ENCODE measurements at places on chromosomes 12 and 14.

DNA sequence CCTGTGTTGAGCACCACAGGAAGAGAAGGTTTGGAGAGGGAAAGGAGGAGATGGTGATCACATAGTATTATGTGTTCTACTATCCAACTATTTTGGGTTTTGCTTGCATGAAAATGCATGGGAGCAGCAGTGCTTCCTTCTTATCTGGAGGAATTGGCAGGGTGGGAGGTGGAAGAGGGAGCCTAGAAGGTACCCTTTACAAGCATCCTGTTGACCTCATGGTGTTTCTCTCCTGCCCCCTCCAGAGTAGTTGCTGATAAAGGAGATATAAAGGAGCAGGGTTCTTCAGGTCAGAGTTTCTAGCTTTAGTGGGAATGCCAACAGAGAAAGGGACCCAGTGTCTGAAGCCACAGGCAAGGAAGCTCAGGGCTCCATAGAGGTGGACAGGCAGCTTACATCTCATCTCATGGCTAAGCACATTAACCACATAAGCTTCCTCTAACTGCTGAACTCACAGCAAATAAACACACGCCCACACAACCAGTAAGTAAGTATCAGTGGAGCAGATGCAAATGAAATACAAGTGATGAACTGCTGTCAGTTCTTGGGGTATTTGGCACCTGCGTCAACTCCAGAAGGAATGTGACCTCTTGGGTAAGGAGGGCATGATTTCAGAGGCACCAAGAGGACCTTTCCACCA lies 174.2 kb upstream of the SLC38A2 start:
- peak; percentile 7 for DNase-seq

GRCh38 chr12:94192506-94192905 lies 44.1 kb downstream of the PLXNC1 start:
- no peak for DNase-seq

DNA sequence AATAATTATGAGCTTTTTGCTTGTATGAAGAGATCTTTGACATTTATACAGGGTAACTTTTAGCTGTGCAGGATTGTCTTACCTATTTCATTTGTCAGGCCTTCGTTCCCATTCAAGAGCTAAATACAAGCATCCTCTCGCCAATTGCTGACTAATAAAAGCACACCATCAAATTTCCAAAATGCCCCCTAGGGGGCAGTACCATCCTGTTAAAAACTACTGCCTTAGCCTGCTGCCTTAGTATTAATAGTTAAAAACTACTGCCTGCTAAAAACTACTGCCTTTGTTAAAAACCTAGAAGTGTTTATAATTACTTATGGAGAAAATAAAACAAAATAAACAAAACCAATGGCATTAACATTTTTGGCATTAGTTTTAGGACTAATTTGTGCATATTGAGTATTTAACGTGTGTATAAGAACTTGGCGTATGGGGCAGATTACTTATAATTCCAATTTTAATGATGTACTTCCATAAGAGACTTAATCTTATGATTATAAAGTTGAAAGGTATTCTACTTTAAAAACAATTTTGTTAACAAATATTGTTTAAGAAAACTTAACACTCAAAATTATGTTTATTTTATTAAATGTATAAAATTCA lies 3.0 kb upstream of the IFI27L2 start:
- DNase-seq: peak; percentile 85

DNA sequence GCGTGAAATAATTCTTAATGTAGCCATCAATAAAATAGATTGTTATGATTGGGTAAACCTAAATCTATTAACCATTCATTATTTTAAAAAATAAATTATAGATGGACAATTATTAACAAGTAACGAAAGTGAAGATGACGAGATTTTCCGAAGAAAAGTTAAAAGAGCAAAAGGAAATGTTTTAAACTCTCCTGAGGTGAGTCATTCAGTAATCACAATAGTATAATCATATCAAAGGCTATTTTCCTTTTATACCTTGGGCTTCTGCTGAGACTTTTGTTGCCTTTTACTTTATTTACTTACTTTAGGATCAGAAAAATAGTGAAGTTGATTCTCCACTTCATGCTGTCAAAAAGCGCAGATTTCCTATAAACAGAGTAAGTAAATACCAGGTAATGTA lies 45.6 kb downstream of the FANCM start:
- DNase-seq: no peak

DNA sequence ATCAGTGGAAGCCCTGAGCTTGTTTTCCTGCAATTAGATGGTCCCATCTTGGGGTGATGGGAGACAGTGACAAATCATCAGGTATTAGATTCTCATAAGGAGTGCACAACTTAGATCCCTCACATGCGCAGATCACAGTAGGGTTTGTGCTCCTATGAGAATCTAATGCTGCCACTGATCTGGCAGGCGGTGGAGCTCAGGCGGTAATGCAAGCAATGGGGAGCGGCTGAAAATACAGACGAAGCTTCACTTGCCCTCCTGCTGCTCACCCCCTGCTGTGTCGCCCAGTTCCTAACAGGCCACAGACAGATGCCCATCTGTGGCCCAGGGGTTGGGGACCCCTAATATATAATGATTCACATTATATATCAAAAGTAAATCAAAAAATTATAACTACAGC lies 258.8 kb upstream of the USP15 start:
- no peak for DNase-seq

DNA sequence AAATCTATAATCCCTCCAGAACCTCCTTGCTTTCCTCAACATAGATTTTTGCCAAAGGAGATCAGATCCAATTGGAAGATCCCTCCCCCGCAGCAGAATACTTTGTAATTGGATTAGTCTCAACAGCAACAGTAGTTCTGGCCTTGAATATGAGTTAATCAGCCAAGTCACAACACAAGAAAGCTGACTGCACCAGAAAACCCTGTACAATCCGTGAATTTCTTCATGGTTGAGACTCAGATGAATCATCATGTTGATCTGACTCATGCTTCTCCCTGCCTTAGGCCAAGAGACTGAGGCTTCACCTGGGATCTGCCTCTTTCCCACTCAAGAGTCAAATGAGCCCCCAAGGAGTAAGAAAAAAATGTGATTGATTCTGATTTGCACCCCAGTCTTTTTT lies 3.0 kb upstream of the METTL17 start:
- no peak for DNase-seq

- DNase-seq: no peak
Measured at GRCh38 chr14:103721334-103722120, 5.9 kb downstream of the ZFYVE21 start.

DNA sequence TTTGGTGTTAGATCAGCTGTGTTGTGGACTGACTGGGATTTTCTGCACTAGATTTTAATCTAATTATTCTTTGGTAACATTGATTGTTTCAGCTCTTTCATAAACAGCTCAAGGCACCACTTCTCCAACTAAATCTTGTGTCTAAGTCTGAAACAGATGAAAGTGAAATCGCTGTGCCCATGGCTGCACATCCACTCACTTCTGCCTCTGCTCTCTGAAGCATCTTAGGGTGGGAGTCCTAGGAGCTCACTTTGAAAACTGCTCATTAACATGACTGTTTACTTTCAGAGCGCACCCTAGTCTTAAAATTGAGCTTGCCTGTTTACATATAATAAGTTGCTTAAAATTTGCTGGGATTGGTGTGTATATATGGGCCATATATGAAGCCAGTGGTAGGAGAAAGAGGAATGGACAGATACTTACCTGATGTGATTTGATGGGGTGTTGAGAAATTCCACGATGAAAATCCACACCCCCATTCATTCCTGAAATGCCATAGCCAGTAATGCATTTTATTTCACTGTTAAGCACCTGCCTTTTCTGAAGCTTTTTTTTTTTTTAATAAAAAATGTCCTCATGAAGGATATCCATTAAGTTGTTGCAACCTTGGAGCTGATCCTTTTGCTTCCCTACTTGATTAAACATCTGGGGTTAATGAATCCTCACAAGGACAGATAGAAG lies 52.8 kb downstream of the PPFIBP1 start:
- DNase-seq: no peak

- peak; percentile 76 for DNase-seq
Measured at GRCh38 chr14:60753264-60754119, 18.9 kb downstream of the MNAT1 start.

GRCh38 chr12:34300376-34301250 lies 278.3 kb downstream of the ALG10 start:
- DNase-seq: no peak

DNA sequence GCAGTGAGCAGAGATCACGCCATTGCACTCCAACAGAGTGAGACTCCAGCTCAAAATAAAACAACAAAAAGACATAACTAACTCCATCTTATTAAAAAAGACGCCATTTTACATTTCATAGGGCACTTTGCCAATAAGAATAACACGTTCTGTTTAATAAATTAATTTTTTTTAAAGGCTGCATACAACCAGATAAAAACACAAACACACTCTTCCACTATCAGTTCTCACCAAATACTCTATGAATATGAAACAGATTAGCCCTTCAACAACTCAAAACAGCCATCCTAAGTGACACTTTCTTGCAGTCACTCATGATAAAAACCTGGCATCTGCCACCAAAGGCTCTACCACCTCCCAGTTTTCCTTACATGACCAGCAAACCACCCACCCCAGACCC lies 16.1 kb downstream of the AICDA start:
- no peak for DNase-seq

DNA sequence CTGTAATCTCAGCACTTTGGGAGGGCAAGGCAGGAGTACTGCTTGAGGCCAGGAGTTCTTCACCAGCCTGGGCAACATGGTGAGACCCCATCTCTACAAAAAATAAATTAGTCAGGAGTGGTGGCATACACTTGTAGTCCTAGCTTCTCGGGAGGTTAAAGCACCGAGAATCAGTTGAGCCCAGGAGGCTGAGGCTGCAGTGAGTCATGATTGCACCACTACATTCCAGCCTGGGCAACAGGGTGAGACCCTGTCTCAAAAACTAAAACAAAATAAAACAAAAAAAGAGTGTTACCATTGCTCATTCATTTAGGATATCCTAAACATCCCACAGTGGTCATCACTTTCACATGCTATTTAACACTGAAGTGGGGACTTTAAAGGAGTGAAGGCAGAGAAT lies 7.8 kb downstream of the NEK9 start:
- DNase-seq: no peak

GRCh38 chr12:115155665-115156645 lies 472.0 kb upstream of the TBX3 start:
- DNase-seq: no peak

GRCh38 chr12:60205500-60205899 lies 609.7 kb downstream of the SLC16A7 start:
- DNase-seq: no peak

DNA sequence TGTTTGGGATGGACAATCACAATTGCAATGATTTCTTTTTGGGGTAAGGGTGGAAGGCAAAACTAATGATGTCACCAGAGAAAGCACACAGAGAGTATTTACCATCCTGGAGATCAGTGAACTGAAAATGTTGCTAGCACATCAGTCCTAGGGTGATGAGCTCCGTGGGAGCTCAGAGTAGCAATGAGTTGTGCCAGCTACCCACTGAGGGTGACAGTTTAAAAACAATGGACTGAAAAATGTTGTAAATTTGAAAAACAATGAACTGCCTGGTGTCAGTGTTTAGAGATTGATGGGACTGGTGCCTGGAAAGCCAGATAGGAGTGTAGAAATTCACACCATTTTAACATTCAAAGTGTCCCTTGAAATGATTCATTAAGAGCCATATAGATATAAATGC lies 198.5 kb downstream of the ATP23 start:
- no peak for DNase-seq

DNA sequence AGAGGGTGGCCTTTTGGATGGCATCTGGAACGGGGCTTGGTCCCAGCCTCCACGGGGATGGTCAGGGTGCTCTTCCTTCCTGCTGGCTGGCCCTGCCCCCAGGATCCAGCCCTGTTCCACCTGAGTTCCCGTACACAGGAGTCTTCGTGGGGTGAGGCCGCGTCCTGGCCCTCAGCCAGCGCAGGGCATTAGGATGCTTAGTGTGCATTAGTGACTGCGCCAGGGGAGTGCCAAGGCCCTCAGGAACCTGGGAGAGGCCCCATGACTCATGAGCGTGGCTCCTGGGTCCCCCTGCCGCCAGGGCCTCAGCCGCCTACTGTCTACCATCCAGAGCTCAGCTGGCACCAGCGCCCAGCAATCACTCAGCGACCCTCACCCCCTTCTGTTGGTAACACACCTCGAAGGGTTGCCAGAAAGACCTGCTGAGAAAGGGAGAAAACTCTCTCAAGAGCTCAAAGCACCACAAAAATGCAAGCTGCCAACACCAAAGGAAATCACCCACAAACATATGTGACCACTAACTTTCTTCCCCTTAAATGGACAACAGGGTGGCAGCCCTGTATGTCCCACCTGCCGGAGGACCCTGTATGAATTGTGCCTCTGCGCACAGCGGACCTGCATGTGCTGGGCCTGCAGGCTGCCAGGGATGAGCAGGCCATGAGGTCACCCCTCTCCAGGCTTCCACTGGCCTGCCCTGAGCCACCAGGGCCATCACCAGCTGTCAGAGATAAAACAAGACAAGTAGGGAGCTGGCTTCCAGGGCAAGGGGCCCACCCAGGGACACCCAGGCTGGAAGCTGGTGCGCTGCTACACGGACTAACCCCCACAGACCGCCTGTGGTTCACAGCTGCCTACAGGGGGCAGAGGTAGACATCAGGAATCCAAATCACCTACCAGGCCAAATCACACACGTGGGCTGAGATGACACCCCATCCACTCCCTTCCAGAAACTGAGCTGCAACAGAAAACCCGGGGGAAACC lies 28.7 kb downstream of the CCDC85C start:
- peak; percentile 2 for DNase-seq
